ENCODE measurements at places on chromosomes 7 and 10.

- DNase-seq: no peak
These were observed 226.2 kb downstream of the TCERG1L start for GRCh38 chr10:131085091-131085860.

GRCh38 chr7:111558991-111559390, 3.3 kb downstream of the IMMP2L start:
- DNase-seq: no peak

DNA sequence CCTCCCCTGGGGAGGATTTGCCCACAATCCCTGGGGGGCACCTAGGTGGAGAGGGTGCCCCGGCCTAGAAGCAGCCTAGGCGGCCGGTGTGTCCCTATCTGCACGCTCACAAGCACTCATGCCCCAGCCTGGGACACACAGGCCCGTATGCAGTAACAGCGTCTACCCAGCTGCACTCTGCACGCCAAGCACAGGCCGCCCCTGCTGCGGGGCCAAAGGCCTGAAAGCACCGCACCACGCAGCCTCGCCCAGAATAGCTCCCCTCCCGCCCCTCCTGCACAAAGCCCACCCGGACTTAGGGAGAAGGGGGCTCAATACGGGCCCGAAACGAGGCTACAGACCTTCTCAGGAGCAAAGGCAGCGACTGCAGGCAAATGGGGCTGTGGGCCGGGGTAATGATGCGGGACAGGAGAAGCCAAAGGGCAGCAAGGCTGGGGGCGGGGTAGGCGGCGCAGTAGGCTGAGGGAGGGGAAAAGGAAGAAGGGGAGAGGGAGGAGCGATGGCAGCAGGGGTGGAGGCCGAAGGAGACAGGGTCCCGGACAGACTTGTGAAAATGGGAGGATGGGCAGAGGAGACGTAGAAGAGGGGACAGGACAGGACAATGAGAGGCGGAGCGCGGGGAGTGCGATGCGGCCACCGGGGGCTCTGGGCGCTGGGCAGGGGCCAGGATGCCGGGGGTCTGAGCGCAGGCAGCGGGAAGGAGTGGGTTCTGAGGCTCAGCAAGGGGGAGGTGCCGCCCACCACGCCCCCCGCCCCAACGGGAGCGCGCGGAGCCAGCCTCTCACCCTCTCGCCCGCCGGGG, 544 bp downstream of the GPRIN2 start:
- no peak for DNase-seq

DNA sequence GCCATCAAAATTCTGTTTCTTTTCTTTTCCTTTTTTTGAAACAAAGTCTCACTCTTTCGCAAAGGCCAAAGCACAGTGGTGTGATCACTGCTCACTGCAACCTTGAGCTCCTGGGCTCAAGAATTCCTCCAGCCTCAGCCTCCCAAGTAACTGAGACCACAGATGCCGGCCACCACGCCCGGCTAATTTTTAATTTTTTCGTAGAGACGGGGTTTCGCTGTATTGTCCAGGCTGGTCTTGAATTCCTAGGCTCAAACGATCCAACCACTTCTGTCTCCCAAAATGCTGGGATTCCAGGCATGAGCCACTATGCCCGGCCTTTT, 25.7 kb upstream of the TRIM56 start:
- DNase-seq: no peak

- no peak for DNase-seq
These were observed 17.7 kb upstream of the SP8 start for GRCh38 chr7:20804345-20804744.

- no peak for DNase-seq
These were observed 6.0 kb downstream of the COL13A1 start for GRCh38 chr10:69807696-69808095.

- no peak for DNase-seq
These were observed 2.8 kb downstream of the FGF8 start for GRCh38 chr10:101772895-101773761.

DNA sequence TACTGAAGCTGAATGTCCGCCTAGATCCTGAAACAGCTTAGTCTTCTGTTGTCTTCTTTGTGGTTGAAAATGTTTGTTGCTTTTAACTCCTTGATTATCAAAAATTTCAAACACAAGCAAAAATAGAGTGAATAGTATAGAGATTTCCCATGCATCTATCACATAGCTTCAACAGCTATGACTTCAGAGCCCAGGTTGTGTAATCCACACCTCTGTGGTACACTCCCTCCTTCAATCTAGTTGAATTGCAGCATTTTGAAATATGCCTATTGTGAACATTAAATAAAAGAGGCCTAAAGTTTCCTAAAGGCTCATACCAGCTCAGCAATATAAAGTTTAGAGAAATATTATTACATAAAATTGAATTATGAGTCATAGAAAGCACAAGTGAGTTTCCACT, 204.7 kb upstream of the HDAC9 start:
- no peak for DNase-seq

DNA sequence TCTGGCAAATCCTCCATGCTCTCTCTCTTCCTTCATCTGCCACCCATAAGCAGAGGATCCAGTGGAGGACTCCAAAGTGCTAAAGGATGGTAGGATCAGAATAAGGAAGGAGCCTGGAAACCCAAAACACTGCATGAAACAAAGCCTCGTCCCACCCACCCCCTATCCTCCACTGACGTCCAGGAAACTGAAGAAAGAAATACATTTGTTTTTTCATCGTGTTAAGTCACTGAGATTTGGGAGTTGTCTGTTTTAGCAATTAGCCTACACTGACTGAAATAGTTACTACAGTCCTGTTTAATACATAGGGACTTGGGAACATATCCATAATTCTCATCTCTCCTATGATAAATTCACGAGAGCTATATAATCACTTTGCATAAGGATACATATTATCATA, 14.8 kb downstream of the ANXA7 start:
- no peak for DNase-seq

DNA sequence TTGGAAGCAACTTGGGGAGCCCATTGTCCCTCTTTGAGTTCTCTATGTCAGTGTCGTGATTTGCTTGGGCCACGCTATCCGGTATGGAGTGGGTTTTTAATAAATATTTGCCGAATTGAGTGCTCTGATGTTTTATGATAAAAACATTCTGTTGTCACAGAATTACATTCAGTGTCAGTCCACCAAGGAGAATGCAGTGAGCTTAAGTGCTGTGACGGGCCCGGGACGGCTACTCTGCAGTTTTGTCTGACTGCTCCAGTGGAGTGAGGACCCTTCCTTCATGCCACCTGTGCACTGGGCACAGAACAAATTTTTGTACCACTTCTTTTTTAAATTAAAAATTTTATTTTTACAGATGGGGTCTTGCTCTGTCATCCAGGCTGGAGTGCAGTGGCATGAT, 76.0 kb downstream of the CARD11 start:
- DNase-seq: no peak

DNA sequence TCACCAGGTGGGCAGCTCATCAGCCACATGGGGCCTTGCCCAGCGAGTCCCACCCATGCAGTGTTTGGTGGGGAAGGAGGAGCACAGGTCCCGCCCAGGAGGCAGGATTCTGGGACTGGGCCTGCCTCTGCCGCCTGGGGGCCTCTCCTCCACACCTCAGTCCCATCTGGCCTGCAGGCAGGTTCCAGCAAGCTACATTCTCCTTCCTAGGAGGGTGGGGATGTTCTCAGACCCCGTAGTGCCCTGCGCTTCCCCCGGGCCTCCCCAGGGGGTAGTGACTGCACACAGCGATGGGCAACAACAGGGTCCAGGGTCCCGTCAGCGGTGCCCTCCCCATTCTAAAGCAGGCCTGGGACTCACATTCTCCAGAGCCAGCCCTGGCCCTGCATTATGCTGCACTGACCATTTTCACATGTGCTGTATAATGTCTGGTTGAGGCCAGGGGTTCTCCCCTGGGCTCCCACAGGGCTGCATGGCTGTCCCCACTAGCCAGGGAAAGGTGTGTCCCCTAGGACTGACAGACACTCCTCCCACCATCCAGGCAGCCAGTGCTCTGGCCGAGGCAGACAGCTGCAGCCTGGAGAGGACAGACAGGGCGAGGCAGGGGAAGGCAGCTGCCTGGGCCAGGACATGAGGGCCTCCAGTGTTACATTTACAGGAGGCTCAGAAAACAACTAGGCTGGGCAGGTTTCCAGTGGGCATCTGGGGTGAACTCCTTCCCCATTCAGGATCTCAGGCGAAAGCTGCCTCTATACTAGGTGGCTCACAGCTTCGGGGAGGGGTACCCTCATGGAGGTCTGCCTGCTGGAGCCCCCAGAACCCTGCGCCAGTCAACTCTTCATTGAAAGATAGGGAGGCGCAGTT, 9.3 kb downstream of the RASGEF1A start:
- DNase-seq: no peak

DNA sequence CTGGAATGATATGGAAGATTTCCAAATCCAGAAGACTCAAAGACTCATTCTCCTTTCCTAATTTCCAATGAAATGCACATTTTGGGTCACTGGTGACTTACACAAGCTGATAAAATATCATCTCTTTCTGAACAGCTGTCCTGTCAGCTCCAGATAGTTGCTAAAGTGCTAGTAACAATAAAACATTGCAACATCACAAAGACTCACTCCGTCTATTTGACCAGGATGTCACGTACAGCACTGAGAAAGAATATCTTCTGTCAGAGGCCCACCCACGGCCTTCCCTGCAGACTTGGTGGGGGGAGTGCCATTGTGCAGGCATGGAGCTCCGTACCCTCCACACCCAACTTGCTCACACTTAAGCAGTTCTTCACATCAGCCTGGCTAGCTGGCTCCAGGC, 78.9 kb upstream of the EGR2 start:
- DNase-seq: no peak

- no peak for DNase-seq
These were observed 40.4 kb upstream of the MPP7 start for GRCh38 chr10:28343252-28343651.

- no peak for DNase-seq
These were observed 3.6 kb downstream of the SFXN4 start for GRCh38 chr10:119161680-119162451.

- DNase-seq: no peak
These were observed 12.3 kb downstream of the NHLRC2 start for GRCh38 chr10:113866551-113867394.

GRCh38 chr10:69994262-69994661, 58.4 kb upstream of the MACROH2A2 start:
- no peak for DNase-seq

- no peak for DNase-seq
These were observed 25.7 kb upstream of the ADD3 start for GRCh38 chr10:109982123-109982522.

- no peak for DNase-seq
These were observed 1127.0 kb downstream of the DNAJB9 start for GRCh38 chr7:109696723-109697122.

- no peak for DNase-seq
These were observed 50.9 kb downstream of the DOCK1 start for GRCh38 chr10:126955934-126956711.

GRCh38 chr10:23872290-23872689, 336.6 kb upstream of the KIAA1217 start:
- DNase-seq: no peak

GRCh38 chr10:75083972-75084833, 27.3 kb upstream of the SAMD8 start:
- DNase-seq: no peak

DNA sequence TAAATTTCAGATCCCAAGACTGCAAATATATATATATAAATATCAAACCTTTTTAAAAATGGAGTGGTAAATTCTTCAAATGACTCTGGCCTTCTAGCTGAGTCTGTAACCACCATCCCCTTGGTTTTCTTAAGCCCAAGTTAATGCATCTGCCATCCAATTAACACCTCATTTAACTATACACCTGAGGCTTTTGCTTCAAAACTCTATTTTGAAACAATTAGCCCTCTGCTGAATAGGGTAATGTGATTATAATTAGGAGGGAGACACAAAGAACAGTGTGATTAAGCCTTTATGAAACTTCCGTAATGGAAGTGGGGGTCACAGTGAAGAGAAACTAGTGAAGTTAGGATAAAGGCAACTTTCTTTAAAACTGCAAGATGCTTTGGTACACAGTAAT, 83.6 kb downstream of the GPR37 start:
- no peak for DNase-seq

DNA sequence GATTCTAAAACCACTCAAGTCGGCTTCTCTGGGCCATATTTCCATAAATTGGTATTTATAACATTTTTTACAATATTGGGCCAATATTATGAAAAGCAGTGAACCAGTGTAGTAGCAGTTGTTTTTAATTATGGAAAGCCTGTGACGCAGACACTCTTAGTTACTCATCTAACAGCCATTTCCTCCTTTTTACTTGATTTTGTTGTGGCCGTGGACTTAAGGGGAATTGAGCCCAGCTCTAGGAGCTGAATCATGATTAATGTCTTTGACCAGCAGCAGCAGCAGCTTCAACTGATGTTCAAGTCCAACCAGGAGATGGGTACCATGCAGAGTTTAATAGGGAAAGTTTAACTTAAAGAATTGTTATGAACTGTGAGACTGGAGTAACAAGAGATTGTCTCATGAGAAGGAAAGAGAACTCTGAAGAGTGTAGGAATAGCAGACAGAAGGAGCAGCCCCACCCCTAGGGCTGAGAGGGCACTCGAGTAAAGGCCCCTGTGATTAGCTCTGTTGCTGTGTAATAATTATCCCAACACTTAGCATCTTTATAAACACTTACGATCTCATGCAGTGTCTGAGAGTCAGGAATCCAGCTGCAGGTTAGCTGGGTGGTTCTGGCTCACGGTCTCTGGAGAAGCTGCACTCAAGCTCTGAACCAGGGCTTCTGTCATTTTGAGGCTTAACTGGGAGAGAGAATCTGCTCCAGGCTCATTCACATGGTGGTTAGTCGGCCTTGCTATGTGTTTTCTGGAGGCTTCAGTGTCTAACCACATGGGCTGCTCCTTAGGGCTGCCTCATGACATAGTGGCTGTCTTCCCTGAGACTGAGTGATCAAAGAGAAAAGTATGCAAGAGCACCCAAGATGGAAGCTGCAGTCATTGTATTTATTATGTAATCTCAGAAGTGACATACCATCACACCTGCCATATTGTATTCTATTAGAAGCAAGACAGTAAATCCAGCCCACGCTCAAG, 4.6 kb downstream of the LANCL2 start:
- no peak for DNase-seq

DNA sequence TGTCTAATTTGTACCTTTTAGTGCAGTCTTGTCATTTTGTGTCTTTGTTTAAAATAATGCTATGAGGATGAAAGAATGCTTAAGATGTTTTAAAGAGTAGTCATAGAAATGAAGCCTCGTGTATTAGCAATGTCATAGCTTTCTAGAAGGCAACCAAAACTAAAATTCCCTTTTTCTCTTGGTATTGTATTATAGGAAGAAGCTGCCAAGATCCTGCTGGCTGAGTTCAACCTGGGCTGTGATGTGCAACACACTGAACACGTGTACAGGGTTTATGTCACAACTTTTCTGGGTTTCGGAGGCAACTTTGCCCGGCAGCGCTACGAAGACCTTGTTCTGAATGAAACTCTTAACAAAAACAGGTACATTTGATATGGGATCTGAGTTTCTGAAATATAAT, 36.2 kb downstream of the COX15 start:
- no peak for DNase-seq

- DNase-seq: no peak
These were observed 3.9 kb downstream of the SFRP4 start for GRCh38 chr7:37912756-37913155.

GRCh38 chr7:927031-927671, 27.3 kb downstream of the ADAP1 start:
- no peak for DNase-seq
